ENCODE measurements at places on chromosomes 2 and 18.

DNA sequence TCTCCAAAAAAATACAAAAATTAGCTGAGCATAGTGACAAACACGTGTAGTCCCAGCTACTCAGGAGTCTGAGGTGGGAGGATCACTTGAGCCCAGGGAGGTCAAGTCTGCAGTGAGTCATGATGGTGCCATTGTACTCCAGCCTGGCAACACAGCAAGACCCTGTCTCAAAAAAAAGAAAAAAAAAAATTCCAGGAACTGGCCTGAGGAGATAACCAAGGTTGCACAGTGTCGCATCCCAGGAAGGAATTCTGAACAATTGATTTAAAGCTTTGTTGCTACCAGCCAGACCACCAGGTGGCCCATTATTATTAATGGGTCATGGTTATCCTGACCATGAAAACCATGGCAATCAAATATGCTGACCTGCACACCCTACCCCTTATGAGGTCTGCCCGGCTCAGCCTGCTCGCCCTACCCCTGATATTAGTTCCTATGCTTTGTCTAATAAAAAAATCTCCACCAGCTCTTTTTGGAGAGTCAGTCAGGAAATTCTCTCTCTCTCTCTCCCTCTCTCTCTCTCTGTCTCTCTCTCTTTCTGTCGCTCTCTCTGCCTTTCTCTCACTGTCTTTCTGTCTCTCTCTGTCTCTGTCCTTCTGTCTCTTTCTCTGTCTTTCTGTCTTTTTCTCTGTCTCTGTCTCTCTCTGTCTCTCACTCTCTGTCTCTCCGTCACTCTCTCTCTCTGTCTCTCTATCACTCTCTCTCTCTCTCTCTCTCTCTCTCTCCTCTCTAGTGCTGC lies 73.7 kb downstream of the NCAPH start:
- DNase-seq = no peak

DNA sequence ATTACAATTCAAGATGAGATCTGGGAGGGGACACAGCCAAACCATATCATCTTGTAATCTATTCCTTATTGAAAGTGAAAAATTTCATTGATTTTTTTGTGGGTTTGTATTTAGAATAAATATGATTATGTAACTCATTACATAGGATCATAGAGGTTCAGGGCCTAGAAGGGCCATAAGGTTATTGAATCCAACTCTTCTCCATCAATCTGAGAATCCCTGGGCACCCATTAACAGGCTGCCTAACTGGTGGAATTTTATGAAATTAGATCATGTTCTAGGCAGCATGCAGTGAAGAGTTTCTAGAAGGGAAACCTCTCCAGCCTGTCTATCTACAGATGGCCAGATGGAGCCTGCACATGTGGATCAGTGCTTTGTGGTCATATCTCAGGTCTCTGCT lies 6.3 kb upstream of the APOB start:
- no peak for DNase-seq

- no peak for DNase-seq
Observed at GRCh38 chr2:23320058-23320457, 64.9 kb upstream of the KLHL29 start.

DNA sequence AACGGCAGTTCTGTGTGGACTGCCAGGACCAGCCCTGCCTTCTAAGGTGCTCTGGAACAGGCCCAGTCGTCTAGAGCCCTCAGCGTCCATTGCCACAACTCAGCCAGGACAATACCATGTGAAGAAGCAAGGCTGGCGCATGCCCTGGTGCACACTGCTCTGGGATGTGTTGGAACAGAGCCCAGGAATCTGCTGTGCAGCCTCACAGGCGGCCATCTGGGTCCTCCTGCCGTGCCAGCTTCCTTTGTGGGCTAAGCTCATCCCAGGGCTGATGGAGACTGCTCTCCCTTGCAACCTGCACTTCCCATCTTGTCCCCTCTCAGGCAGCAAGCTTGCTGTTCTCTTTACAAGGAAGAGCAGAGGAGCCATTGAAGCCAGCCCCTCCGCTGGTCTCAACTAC lies 246.4 kb upstream of the PXDN start:
- DNase-seq = no peak

- DNase-seq = no peak
Observed at GRCh38 chr2:145569108-145569507, 1049.2 kb upstream of the ZEB2 start.

GRCh38 chr18:47781561-47781960 lies 148.9 kb downstream of the SMAD2 start:
- no peak for DNase-seq

GRCh38 chr2:226552571-226553285 lies 246.9 kb downstream of the IRS1 start:
- DNase-seq = no peak

DNA sequence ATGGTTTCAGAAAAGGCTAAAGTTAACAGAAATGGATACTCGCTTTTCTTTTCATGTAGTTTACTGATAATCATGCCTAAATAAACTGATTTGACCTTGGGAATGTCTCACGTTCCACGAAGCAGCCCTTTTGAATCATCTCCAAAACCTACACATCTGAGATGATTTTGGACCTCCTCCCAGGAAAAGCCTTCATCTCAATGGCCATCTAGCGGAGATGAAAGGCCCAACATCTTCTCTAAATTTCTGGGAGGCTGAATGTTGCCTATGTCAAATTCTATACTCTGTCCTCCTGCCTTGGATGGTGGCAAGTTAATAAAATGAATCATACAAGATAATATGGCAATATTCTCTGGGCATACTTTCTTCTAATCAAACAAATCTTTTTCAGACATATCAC lies 448.5 kb downstream of the ZEB2 start:
- no peak for DNase-seq
